ENCODE measurements at places on chromosomes 13 and 19.

DNA sequence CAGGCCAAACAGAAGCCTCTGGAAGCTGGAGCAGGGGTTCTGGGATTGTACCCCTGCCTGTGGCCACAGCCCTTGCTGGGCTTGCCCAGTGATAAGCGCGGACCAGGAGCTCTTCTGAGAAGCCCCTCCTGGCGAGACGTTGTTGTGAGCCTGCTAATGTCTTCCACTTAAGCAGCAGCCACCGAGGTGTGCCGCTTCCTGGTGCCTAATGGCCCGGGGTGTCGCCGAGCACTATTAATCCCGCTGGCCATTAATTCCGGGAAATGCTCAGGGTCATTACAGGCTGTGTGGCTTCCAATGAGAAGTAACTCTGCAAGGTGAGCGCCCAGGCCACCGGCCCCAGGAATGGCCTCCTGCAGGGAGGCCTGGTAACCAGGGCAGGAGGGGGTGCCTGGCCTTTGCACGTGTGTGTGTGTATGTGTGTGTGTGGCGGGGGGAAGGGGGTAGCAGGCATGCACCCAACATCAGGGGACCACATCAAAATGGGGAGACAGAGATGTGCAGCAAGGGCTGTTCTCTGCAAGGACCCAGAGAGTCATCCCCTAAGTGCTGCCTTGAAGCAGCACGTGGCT, 175.0 kb downstream of the URI1 start:
- DNase-seq, result no peak

DNA sequence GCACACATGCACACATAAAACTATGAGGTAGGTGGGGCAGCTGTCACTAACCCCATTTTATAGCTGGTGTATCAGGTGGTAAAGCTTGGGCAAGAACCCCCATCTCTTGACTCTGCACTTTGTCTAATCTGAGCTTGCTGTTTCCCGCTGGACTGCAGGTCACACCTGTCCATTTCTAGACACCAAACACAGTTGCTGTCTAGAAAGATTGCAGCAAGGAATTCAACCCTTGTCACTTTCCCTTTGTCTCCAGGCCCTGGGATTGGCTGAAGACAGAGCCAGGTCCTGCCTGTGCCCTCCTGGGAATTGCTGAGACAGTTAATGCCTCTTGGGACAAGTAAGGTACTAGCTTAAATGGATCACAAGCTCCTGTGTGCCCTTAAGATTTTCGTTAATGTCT, 83.8 kb downstream of the RNASEH2B start:
- no peak for DNase-seq

- no peak for DNase-seq
These were observed 19.8 kb downstream of the ADPRHL1 start for GRCh38 chr13:113433391-113433916.

DNA sequence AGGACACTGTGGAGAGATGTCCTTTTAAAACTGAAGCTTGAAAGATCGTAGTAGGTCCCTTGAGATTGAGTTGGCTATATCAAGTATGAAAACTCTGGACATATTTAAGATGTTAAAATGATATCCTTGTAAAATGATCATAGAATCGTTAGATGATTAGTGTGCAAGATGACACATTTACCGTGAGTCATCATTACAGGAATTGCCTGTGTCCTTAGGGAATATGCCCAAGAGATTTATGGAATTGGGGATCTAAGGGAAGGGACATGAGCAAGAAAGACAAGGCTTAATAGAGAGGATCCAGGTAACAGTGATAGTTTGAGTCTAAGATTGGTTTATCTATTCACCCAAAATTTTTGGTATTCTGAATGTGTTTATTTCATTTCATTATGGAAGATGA, 233.7 kb downstream of the GPC5 start:
- no peak for DNase-seq

GRCh38 chr19:42269478-42270345, 660 bp downstream of the CIC start:
- DNase-seq, result no peak

All from activated T-cell treated with anti-CD3 and anti-CD28 coated beads for 1 hour (primary cell).